ENCODE measurements at places on chromosomes 3 and 15.

- peak; percentile 26 for DNase-seq
Measured at GRCh38 chr3:44648564-44649229, at the start of gene ZNF35. ZNF35 (plus strand) TSS chr3:44648732; CDS start chr3:44651068, 2,336 bp downstream.

DNA sequence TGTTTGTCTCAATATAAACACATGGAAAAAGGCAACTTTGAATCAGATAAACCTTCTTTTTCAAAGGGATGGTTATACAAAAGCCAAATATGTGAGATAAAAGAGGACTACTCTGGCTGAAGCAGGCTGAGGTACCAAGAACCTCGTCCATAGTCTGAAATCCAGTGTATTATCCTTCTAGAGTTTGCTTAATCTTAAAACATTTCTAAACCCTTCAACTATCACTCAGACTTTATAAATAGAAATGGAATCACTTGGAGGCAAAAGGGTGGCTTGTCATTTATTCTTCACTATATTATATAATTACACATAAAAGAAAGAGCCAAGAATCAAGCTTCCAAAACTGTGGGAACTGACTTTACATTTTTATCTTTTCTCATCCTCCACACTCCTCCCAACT lies 303.6 kb downstream of the PLCL2 start:
- no peak for DNase-seq

GRCh38 chr3:170740726-170741591 lies 129.0 kb downstream of the RPL22L1 start:
- DNase-seq = no peak

DNA sequence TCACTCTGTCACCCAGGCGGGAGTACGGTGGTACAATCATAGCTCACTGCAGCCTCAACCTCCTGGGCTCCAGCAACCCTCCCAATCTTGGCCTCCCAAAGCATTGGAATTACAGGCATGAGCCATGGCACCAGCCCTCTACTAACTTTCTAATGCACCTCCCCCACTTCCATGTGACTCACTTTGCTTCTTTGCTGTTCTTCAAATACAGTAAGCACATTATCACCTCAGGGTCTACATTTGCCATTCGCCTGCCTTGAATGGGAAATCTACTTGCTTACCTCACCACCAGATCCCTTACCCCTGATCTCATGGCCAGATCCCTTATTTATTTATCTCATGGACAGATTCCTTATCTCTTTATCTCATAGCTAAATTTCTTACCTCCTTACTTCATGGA lies 235.3 kb downstream of the KCNMB2 start:
- DNase-seq = no peak

DNA sequence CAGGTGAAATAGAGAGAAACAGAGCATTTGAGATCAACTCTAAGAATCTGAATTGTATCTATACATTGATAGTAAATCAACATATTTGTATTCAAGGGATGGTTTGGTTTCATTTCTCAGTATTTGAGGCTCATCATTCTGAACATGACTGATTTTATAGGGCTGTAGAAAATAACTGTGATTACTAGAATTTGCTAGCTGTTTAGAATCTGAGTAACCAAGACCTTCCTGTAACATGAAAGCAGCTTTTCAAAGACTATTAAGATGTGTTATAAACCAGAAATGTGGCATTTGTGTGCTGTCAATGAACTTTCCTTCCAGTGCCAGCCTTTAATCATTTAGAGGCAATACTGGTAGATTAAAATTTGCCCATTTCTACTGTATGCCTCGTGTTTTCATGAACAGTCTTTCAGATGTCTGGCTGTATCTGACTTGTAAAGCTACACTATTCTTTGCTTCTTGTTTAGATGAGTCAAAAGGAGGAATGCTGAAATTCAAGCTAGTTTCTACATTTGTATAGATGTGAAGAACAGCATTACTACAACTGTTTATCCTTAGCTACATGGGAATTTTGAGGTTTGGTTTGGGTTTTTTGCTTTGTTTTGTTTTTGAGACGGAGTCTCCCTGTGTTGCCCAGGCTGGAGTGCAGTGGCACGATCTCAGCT lies 137.3 kb upstream of the BHLHE40 start:
- no peak for DNase-seq

- no peak for DNase-seq
Measured at GRCh38 chr3:14425581-14426304, 23.3 kb downstream of the SLC6A6 start.

DNA sequence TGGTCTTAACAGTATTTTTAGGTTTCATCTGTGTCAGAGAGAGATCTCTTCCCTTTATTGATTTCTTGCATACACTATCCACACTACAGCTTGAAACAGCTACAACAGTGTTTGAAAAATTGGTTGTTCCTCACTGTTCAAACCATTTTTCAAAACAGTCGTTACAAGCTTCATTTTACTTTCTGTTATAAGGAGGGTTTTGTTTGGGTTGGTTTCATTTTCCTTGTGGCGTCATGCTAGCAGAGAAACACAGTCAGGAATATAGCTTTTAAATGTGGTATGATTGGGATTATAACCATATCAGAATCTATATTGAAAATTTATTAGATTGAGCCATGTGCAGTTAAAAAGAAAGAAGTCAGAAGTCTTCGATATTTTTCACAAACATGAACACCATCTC lies 400.6 kb downstream of the ZBTB20 start:
- no peak for DNase-seq

DNA sequence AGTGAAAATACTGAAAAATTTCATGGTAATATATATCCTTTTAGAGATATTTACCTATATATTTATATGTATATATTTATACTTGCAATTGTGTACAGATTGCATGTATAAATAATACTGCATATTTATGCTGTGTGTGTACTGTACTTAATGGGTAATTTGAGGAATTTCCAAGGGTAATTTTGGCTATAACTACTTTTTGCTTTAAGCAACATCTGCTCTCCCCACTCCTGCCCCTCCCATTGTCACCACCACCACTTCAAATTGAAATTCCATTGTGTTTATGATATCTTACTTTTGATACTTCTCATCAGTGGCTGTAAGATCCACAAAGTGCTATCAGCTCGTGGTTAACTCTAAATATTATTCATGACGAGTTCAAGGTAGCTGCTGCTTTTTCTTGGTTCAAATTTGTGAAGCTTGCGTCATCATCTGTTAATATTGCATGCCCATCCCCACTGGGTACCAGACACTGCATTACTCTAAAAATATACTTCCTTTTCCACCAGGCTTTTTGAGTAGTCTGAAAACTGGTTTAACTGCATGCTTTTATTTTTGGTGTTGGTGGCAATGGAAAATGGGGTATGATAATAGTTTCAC lies 91.7 kb upstream of the MITF start:
- DNase-seq = no peak

GRCh38 chr15:40449275-40449674 lies 8.5 kb downstream of the BAHD1 start:
- no peak for DNase-seq

DNA sequence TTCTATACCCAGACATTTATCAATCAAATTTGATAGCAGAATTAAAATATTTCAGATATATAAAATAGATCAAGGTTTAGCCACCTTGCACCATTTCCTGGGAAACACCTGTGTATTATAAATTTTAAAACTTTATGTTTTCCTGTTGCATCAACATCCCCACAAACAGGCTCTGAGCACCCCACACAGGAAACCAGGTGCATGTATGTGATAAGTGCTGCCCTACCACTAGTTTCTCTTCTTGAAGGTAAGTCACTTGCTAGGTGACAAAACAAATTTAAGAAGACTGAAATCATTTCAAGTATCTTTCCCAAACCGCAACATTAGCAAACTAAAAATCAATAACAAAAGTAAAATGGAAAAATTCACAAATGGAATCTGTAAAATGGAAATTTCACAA lies 496.1 kb upstream of the CCDC54 start:
- DNase-seq = no peak

DNA sequence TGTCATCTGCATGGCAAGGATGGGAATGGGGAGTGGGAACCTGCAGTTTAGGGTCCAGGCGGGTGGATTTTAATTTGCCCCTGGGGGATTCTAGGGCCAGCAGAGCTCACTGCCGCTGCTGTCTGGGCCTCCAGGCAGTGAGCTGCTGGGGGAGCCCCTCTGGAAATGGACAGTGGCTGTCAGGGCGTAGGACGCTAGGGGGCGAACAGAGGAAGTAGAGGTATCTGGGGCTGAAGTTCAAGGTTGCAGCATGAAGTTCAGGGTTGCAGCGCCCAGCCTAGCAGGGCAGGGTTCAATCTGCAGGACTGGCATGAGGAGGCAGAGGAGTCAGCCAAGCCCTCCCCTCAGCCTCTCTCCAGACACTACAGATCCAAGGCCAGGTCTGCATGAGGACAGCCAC lies 49.5 kb downstream of the APBA2 start:
- no peak for DNase-seq

- DNase-seq = no peak
Measured at GRCh38 chr15:49625460-49626036, 4.7 kb downstream of the DTWD1 start.

GRCh38 chr3:78798266-78798832 lies 969.4 kb downstream of the ROBO1 start:
- no peak for DNase-seq

- DNase-seq = no peak
Measured at GRCh38 chr15:62622775-62623174, 419.8 kb upstream of the TPM1 start.
